Activated naive CD4-positive, alpha-beta T cell treated with anti-CD3 and anti-CD28 coated beads for 36 hours (primary cell): ENCODE measurements at places on chromosomes 13 and 19. TPM values are rescaled to one million over a fixed set of nuclear protein-coding genes. Genes with fewer than 3 reads are reported as not detected.

RASGRP4 gene
- total RNA-seq = 0.41 TPM

FLT3LG gene
- 28.4 TPM for total RNA-seq

GRCh38 chr19:23286477-23286876, 36.3 kb upstream of the ZNF724 start:
- no peaks in the 10 kb centered on the region for H3K27me3 ChIP-seq
- H3K4me1 ChIP-seq = peaks cover 18% of the 10 kb centered on the region
- H3K27ac ChIP-seq = no peak overlapping the region

DNA sequence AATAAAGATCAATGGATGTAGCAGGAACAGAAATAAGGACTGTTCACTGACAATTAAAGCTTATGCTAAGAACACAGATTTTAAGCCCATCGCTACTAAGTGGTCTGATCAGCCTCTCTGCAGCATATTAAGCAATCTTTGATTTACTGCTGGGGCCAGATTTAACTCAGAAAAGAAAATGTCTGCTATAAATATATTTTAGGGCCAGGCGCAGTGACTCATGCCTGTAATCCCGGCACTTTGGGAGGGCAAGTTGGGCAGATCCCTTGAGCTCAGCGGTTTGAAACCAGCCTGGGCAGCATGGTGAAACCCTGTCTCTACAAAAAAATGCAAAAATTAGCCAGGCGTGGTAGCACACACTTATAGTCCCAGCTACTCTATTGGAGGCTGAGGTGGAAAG, 43.0 kb downstream of the METTL21C start:
- peaks cover 18% of the 10 kb centered on the region for H3K36me3 ChIP-seq
- no peak overlapping the region for H3K27ac ChIP-seq
- H3K4me1 ChIP-seq = peaks cover 4% of the 10 kb centered on the region
- DNase-seq = no peak
- H3K4me3 ChIP-seq = no peak overlapping the region
